ENCODE measurements at places on chromosomes 3 and 15.

DNA sequence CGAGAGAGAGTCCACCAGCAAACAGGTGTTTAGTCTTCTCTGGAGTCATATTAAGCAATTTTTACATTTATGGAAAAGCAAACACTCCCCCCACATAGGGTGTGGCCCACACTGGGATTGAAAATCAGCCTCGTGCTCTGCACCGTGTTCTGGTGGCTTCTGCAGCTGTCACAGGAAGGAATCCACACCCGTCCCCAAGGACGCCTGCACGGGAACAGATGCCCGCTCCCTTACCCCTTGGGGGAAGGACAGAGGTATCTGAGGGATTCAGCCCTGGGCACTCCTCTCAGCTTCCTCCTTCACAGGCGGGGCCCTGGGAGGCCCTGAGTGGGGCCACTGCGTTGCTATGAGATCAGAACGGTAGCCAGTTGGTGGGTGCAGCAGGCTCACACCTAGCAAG lies 27.8 kb downstream of the LIPC start:
- no peak for DNase-seq

GRCh38 chr15:79265987-79266579 lies 16.4 kb upstream of the ANKRD34C start:
- no peak for DNase-seq

DNA sequence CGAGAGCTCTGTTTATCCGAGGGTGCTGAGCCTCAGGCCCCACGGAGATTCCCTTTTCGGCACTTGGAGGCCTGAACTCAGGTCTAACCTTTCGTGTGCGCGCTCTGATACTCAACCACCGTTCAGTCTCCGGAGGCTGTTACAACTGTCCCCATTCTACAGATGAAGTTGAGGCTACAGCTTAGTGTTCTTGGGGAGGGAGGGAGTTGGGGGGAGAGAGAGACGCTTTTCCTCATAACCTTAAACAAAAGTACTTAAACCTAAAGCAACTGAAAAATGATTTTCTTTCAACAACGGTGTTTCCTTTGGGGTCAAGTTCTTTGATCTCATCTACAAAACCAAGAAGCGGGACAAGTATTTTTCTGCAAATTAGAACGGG lies 952 bp upstream of the CHST2 start:
- DNase-seq: no peak

GRCh38 chr3:197394464-197395321 lies 96.3 kb upstream of the DLG1 start:
- DNase-seq: peak; percentile 37

GRCh38 chr3:7585052-7585451 lies 724.1 kb downstream of the GRM7 start:
- no peak for DNase-seq

DNA sequence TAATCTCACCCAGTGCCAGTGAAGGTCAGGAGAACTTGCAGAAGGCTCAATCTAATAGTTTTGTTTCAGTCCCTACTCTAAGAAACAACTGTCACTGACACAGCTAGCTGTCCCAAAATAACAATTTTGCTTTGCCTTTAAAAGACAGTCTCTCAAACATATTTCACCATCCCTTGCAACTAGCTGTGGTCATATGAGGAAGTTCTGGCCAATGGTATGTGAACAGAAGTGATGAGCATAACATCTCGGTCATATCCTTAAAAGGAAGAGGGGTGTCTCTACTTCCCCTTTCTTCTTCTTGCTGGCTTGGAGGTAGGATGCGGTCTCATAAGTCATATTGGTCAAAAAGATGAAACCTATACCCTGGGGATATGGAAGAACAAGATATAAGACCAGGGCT lies 198.1 kb downstream of the NEK10 start:
- no peak for DNase-seq

- no peak for DNase-seq
Observed at GRCh38 chr3:162142511-162142910, 645.9 kb downstream of the OTOL1 start.

DNA sequence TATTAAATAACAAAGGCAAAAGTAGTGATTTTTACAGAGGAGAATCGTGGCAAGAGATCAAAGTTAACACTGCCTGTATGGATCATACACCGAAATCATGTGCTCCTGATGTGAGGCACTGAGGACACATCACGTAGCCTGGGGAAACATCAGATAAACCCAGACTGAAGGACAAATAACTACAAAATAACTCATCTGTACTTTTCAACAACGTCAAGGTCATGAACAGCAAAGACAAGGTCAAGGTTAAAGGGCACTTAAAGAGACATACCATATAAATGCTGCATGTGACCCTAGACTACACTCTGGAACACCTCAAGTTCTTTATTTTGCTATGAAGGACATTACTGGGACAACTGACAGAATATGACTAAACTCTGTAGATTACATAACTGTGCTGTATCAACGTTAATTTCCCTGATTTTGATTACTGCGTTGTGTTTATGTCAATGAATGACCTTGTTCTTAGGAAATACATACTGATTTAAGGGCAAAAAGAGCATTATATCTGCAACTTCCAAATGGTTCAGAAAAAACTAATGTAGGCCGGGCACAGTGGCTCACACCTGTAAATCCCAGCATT lies 48.1 kb downstream of the CHSY1 start:
- DNase-seq: no peak

DNA sequence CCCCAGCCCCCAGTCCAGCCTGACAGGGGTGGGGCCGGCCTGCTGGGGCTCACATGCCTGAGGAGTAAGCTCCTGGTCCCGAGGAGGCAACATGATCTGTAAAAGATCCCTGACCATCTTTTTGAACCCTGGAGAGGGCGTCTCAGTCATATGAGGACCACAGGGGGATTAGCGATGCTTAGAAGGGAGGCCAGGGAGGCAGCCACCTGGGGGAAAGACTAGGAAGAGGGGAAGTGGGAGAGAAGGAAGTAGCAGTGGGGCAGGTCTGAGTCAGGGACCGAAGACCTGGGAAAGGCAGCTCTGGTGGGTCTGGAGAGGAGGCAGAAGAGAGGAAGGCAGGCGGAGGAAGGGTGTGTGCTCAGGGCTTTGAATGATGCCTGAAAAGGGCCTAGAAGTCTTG lies 18.9 kb downstream of the PIF1 start:
- no peak for DNase-seq

GRCh38 chr15:91849749-91850161 lies 3.8 kb upstream of the SLCO3A1 start:
- no peak for DNase-seq
